ENCODE measurements at places on chromosomes 6 and 20.

DNA sequence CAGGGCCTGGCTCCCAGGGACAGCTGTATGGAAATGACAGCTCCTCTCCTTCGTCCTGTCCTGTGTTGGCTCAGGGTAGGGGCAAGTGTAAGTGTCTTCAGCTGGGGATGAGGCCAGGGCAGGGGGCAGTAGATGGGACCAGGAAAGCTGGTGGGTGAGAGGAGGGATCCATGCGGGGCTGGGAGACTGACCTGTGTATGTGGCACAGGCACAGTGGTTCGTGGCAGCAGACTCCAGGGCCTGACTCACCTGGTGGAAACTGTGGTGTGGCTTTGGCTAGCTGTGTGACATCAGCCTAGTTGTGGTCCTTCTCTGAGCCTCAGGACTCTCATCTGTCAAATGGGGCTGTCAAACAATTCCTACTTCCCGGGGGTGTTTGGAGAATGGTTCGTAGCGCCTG is 13.7 kb upstream of the SCRT2 start:
- DNase-seq, result no peak

GRCh38 chr6:6924708-6925107 is 183.1 kb upstream of the RREB1 start:
- no peak for DNase-seq

DNA sequence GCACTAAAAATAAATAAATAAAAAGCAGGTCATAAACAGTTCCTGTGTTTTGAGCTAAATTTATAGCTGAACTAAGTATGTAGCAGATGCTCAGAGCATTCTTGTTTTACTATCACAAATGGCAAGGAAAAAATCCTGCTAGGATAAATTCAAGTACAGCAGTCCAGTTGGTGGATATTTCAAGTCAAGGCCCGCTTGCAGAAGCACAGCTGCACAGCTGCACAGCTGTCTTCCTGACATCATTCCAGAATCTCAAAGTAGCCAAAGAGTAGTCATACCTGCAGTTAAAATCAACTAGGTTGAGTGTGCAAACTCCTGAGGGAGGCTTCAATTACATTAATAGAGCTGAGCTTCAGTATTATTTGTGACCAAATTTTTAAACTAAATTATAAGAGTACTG is 297.7 kb upstream of the MANEA start:
- DNase-seq, result no peak

DNA sequence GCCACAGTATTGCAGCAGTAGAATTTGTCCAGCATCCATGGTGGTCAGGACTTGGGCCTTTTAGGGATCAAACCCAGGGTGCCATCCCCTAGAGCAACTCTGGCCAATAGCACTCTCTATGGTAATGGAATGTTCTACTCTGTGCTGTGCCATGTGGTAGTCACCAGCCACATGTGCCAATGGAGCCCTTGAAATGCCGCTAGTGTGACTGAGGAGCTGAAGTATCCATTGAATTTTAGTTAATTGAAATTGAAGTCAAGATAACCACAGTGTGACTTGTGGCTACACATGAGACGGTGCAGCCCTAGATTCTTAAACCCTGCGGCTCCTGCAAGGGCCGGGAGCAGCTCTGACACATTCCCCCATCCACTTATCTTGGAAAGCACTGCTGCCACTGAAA is 54.6 kb downstream of the SLC2A10 start:
- DNase-seq, result no peak

GRCh38 chr6:106152952-106153351 is 66.8 kb downstream of the PRDM1 start:
- DNase-seq, result no peak

DNA sequence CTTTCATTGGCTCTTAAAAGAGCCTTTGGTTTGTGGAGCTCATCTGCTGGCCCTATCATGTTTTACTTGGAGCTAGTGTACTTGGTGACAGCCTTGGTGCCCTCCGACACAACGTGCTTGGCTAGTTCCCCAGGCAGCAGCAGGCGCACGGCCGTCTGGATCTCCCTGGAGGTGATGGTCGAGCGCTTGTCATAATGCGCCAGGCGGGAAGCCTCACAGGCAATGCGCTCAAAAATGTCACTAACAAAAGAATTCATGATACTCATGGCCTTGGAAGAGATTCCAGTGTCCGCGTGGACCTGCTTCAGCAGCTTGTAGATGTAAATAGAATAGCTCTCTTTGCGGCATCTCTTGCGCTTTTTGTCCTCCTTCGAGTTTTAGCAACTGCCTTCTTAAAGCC is 22.8 kb upstream of the SLC17A4 start:
- DNase-seq, result no peak

DNA sequence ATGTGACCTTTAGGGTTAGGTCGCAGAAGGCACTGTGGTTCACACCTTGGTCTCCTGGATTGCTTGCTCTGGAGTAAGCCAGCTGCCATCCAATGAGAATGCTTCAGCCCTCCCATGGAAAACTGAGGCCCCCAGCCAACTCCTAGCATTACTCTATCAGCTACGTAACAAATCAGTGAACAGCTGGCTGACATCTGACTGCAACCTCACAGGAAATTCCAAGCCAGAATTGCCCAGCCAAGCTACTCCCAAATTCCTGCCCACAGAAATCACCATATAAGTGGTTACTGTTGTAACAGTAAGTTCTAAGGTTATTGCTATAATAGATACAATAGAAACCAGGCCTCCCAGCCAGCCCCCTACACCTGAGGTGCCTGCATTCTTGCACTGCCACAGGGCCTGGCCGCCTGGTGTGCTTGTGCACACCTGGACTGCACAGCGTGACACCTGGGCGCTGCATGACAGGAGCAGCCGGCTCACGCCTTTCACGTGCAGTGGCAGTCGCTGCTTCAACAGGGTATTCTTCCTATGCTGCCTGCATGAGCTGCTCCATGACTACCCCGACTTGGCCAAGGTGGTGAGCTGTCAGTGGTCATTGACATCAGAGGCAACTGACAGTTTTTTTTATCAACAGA is 429.7 kb upstream of the RUNX2 start:
- no peak for DNase-seq

All from neural crest cell (in vitro differentiated cells).